ENCODE measurements at places on chromosomes 4 and X. TPM values are rescaled to one million over a fixed set of nuclear protein-coding genes. Genes with fewer than 3 reads are reported as not detected.

SULT1E1 gene
- total RNA-seq = 2.7 TPM

KCND1 gene
- 0.97 TPM for total RNA-seq

GRCh38 chr4:153788413-153789276 lies at the start of gene SFRP2:
Gene SFRP2, minus strand, starts transcription at chr4:153789083. Its CDS starts 248 bp downstream, at chr4:153788835.
- DNase-seq = no peak

DNA sequence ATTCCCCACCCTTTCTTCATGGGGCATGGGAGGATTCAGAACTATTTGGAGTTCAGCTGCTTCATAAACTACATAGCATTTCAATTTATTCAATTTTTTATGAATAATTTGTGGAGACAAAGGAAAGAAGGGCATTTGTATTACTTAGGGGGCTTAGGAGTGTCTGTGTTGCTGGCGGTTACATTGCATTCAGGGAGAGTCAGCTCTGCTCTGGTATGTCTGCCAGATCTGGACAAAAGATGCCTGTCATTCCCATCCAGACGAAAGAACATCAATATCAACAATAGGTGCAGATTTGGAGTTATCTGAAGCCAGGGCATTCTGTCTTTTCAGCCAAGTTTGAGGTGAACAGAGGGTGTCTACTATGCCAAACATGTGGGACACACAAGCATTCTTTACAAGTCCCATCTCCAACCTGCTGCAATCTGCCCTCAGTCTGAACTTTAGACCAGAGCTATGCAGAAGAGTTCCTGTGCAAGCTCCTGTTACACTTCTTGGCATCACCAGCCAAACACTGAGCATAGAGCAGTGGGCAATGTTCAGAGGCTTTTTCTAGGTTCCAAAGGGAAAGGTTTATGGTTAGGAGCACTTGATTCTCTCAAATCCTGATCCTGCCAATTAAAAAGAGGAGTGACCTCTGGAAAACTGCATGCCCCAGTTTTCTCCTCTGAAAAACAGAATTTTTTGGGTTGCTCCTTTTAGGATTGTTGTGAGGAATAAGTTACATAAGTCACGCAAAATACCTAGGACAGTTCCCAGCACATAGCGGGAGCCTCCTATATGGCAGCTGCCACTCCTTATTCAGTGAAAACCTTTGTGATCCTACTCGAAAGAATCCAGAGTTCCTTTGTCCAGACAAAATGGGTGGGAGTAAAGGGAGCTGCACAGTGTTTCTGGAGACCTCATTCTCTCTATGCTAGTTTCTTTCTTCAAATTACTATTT lies 719.5 kb upstream of the SLIT2 start:
- no peak for DNase-seq

- no peak for DNase-seq
These were observed 325.0 kb downstream of the ARHGAP10 start for GRCh38 chr4:148056879-148057278.

GRCh38 chrX:47864300-47864699 lies 27.6 kb downstream of the ZNF81 start:
- DNase-seq = no peak

DNA sequence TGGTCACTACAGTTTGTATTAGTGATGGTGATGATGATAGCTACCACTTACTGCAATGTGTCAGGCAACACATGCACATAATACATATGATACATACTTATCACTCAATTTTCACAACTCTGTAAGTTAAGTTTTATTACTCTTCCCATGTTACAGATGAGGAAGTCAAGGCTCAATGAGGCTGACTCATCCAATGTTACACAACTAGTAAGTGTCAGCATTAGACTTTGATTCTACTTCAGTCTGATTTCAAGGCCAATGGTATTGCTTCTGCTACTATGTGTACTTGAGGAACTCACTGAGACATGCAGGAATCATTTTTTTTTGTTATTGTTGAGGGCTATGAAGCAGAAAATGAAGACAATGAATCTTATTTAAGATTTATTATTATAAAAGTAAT lies 96.4 kb upstream of the TRPC5OS start:
- no peak for DNase-seq

DNA sequence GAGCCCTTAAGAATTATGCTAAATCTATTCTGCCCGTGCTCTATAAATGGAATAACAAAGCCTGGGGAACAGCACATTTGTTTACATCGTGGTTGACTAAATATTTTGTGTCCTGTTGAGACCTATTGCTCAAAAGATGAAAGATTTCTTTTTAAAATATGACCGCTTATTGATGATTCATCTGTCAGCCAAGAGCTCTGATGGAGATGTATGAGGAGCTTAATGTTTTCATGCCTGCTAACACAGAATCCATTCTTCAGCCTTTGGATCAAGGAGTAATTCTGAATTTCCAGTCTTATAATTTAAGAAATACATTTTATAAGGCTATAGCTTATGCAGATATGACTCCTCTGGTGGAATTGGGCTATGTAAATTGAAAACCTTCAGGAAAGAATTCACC lies 271.3 kb upstream of the FAT4 start:
- DNase-seq = no peak
